Activated CD4-positive, alpha-beta T cell treated with anti-CD3 and anti-CD28 coated beads, Interleukin-2, amount 50 U/mL, for 24 hours (primary cell): ENCODE measurements at places on chromosomes 2 and 18.

GRCh38 chr18:74892066-74892627 lies 294.5 kb downstream of the ZNF407 start:
- DNase-seq: no peak

- DNase-seq: no peak
Observed at GRCh38 chr2:160224060-160224459, 24.0 kb upstream of the ITGB6 start.

GRCh38 chr2:96539215-96539920 lies 2.8 kb downstream of the ARID5A start:
- DNase-seq: no peak

GRCh38 chr18:47750889-47751423 lies 179.5 kb downstream of the SMAD2 start:
- no peak for DNase-seq

- DNase-seq: no peak
Observed at GRCh38 chr2:172560721-172561120, 4.8 kb downstream of the PDK1 start.

DNA sequence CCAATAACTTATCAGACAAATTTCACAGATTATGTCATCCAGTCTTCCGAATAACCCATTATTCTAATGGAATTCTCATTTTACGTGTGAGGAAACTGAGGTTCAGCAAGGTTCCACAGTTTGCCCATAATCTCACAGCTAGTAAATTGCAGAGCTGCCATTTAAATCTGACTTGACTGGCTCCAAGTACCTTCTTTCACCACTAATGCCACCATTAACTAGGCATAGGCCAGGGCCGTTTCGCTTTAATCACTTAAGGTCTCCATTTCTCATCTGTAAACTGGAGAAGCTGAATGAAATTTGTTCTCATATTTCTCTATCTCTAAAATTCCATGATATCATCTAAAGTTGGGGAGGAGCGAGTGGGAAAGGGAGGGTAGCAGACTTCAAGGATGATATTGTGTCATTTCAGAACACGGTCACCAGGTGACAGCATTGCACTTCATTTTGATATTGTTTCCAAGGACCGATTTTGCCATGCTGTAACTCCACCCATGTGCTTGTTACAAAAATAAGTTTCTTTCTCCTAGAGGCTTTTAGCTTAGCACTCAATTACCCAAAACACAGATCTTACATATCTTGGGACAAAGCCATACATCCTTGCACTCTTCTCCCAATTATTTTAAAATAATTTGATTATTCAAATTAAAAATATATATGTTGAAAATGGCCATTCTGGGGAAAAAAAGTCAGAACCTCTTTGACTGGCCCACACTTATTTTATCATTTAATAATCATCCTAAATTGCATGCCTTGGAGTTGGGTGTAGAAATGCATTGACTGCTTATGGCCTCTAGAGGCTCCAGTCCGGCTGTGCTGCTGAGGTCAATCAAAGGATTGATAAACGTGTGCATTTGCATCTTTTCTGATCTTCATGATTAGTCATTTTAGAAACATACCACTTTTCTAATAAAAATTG lies 123.8 kb downstream of the AKAIN1 start:
- peak; percentile 12 for DNase-seq

DNA sequence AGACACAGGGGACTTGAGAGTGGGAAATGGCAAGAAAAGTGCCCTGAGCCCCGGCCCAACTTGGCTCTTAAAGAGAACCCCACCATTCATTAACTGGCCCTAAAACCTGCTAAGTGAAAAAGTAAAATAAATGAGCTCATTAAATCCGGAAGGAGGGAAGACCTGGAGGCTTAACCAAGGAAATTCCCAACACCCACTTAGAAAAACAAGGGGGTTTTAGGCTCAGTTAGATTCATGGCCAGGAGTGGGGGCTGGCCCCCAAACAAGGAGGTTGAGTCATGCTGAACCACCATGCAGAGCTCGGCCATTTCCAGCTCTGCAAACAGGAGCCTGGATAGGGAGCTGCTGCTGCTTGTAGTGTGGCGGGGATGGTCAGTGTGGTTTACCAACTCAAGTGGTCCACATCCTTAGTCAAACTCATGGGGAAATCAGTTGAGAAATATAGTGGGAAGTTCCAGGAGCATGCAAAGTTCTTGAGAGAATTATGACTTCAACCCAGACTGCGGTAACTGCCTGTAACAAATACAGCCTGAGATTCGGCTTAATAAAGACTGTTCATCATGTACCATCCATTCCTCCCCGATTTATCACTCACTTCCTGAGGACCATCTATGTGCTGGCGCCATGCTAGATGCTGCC lies 39.7 kb upstream of the MRPL19 start:
- no peak for DNase-seq

DNA sequence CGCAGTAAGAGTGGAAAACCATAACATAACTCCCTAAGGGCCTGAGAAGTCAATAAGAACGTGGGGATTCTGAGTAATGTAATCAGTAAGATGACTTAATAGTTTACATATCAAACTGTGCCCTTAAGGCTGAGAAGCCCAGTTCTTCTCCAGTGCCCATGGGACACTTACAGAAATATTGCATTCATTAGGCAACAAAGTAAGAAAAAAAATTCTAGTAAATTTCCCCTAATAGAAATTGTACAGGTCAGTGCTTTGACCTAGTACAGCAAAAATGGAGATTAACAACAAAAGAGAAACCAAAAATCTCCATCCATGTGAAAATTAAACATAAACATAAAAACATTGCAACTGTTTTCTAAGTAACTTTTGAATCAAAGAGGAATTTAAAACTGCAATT lies 139.8 kb upstream of the HS6ST1 start:
- no peak for DNase-seq

- no peak for DNase-seq
Observed at GRCh38 chr18:48724939-48725338, 186.1 kb downstream of the CTIF start.

DNA sequence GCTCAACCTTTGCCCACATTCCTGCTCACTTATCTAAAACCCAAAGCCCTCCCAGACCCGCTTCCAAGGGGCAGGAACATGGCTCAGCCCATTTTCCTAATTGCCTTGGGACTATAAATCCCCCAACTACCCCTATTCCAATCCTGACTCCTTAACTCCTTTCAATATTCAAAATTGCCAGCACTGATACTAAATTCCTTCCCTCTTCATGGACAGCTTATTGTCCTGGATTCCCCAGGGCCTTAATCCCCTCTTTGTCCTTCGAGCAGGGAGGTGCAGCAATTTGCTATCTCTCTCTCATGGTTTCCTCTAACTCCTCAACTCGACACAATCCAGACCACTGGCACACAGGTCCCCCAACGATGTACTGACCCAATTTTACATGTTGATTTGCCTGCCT lies 99.1 kb downstream of the SLC25A12 start:
- no peak for DNase-seq

DNA sequence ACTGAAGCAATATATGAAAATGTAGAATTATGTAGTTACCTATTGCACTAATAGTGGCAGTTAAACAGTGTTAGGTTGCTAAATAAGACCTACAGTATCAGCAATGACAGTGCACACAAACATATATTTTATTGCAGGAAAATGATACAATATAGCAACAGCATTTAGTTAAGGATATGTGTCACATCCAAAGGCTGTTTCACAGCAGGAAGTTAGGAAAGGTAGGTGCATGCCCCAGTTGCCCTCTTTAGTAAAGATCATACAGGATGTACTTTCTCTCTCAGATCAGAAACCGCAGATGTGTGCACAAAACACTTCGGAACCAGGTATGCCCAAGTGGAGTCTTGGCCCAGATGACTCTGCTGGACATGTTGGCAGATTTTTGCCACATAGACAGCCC lies 444.1 kb downstream of the XIRP2 start:
- DNase-seq: no peak

DNA sequence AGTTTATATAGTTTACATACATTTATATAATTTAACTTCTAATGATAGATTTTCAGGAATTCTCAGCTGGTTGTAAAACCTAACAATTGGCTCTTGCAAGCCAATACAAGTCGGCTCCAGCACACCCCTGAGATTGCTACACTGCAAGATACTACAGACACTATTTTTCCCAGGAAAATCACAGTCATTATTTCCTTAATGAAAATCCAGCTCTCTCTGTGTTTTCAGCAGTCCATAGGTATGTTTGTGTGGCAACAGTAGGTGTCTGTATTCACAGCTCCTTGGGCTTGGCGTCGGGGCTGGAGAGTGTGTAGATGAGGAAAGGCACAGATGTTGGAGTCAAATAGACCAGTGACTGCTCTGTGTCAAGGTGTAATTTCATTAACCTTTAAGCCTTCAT lies 78.7 kb upstream of the SPTBN1 start:
- no peak for DNase-seq

GRCh38 chr2:1517786-1518185 lies 104.5 kb downstream of the TPO start:
- DNase-seq: no peak

DNA sequence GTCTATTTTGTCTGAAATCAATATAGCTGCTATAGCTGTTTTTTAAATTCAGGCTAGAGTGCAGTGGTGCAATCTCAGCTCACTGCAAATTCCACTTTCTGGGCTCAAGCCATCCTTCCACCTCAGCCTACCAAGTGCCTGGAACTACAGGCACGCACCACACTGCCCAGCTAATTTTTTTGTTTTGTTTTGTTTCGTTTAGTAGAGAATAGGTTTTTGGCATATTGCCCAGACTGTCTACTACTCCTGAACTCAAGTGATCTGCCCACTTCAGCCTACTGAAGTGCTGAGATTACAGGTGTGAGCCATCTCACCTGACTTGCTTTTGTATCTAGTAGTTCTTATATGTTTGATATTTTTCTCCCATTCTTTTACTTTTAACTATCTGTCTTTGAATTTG lies 259.7 kb downstream of the CDH19 start:
- no peak for DNase-seq

DNA sequence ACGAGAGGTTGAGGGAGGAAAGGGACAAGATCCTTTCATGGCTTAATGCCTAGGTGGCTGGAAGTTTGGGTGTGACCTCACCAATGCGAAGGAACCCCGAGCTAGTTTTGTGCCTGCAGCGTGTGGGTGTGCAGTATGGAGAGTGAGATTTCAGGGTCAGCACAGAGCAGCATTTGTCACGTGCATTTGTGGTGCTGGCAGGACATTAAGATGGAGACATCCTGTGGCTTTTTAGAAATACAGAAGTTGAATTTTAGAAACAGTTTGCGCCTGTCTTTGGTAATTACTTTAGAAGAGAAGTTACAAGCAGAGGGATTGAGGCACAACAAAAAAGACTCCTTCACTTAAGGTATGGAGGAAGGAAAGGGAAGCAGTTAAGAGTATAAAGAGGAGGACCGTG lies 258.2 kb upstream of the THUMPD2 start:
- no peak for DNase-seq

DNA sequence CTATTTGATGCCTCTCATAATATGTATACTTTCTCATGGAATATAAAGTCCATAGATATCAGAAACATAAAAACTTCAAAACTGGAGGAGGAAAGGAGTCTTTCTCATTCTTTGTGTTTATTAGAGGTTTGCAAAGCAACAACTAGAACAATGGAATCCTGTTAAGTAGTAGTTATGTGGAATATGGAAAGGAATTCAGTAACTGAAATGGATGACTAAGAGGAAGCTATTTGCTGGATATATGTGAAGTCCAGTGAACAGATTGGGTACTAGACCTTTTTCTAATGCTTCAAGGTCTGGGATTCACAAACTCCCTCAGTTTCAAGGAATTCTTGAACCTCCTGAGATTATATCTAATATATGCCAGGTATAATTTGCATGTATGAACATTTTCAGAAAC lies 353.6 kb upstream of the FANCL start:
- no peak for DNase-seq

GRCh38 chr18:79941473-79942119 lies 9.9 kb downstream of the SLC66A2 start:
- DNase-seq: no peak

- no peak for DNase-seq
Observed at GRCh38 chr2:231384970-231385369, 10.5 kb upstream of the B3GNT7 start.

DNA sequence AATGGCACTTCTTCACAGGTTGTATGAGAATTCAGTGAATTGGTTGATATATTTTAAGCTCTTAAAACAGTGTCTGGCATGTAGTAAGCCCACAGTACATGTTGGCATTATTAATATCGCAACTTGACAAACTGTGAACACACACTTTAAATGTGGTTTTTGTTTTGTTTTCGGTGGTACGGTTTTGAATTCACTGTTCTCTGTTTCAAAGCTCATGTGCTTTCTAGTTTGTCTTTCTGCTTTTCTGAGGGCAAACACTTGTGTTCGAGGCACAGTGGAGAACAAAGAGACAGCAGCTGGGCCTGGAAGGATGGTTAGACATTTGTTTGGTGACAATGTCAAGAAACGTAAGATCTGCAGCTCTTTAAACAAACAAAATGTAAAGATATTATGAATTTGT lies 276.5 kb upstream of the MC4R start:
- no peak for DNase-seq

DNA sequence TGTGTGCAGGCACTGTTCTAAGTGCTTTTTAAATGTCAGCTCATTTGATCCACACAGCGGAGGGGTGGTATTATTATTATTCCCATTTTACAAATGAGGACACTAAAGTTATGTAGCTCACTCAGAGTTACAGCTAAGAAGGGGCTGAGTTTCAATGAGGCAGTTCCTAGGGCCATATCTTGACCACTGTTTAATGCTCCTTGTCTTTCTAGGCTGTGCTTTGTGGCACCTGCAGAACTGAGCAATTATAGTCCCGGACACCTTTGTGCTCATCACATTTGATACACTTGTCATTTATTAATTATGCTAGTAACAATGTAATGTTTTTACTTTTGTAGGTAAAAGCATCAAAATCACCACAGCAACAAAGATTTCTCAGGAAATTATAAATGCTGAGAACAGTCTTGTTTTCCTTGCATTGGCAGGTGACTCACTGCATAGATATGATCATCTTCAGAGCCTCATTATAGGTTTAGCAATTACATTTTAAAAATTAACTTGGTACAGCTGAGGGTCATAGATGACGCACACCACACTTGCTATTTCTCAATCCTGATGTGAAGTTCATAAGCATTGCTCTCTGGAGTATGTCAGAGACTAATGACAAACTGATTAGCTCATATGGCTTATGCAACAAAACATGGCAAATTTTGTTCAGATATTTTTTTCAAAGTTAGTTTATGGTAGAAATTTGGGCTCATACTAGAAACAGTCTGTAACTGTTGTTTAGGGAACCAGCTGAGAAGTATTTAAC lies 366.8 kb downstream of the TGIF1 start:
- no peak for DNase-seq

DNA sequence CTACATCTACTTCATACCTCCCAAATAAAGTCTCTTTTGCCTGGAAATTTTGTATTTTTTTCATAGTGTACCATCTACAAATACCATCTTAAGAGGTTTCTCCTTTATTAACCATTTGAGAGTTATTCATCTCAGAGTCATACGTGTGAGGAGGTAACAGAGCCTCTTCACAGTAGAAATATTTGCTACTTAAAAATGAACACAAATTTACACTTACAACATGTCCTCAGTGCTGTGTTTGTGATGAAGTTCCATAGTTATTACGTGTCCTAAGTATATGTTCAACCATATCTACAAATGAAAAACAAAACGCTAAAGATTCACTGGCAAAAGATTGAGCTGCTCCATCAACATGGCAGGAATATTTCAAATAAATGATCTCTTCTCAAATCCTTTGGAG lies 48.5 kb upstream of the HNRNPA3 start:
- DNase-seq: no peak
